Erythroblast (primary cell): ENCODE measurements at places on chromosomes 7 and 10.
A peak's percentile ranks its signal among the peaks of the same experiment; 100 is the strongest.

DNA sequence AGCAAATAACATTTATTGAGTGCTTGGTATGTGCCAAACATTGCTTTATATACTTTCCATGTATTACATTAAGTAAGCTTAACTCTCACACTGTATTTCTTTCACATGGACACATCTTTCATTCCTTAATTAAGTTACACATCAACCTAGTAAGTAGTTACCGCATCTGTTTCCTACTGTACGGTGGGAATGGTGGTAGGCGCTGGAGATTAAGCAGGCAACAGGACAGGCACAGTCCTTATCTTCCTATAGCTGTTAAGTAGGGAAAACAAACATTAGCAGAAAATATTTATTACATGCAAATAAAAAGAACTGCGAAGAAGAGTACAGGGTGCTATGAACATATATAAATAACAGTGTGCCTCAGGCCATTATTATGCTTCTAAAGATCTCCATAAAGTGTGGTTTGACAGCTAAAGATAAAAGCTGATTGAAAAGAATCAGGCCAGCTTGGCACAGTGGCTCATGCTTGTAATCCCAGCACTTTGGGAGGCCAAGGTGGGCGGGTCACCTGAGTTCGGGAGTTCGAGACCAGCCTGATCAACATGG is 105.0 kb downstream of the SUGCT start:
- DNase-seq, result no peak

DNA sequence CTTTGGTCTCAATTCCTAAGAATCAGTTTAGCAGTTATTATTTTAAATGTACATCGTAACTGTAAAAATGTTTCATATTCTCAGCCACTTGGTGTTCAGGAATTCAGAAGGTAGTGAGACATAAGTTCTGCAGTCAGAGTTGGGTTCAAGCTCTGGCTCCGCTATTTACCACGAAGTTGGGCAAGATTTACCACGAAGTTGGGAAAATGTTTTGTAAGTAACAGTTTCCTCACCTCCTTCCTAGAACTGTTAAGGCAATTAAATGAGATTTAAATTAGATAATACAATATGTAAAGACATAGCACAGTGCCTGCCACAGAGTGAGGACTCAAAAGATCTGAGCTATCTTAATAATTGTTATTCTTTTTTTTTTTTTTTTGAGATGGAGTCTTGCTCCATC is 16.3 kb upstream of the ABLIM1 start:
- no peak for DNase-seq

GRCh38 chr10:70588255-70588654 is 14.3 kb downstream of the PRF1 start:
- no peak for DNase-seq

GRCh38 chr7:98464558-98464940 is 63.7 kb upstream of the BAIAP2L1 start:
- no peak for DNase-seq

DNA sequence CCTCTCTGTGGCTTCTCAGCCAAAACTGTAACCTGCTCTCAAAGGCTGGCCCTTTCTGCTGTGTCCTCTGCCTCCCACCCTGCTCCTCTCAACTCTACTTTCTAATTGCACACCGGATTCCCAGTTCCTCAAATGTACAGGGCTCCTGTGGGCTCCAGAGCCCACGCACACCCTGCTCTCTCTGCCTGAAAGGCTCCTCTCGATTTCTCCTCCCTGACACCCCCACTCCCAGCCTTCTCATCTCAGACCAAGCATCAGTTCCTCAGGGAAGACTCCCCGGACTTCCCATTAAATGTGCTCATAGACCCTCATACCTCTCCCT is 111.7 kb upstream of the STEAP1B start:
- no peak for DNase-seq

GRCh38 chr10:70549962-70550458 is 52.5 kb downstream of the PRF1 start:
- DNase-seq, result peak; percentile 76

DNA sequence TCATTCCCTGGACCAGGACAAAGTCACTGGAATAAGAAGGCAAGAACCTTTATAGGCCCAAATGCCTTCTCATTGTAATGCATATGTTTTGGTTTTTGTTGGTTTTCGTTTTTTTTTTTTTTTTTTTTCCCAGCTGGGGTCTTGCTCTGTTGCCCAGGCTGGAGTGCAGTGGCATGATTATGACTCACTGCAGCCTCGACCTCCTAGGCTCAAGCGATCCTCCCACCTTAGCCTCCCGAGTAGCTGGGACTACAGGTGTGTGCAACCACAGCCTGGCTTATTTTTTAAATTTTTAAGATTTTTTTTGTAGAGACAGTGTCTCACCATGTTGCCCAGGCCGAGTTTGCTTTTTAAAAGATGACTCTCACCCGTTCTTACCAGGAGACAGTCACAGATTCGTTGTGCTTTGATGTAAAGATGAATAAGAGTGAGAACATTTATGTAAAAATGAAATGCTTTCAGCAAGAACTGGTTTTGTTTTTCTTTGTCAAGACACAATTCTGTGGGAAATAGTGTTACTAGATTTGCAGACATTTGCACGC is 7.6 kb downstream of the IQCE start:
- no peak for DNase-seq

GRCh38 chr7:10918093-10918590 is 55.5 kb upstream of the PHF14 start:
- no peak for DNase-seq

- DNase-seq, result no peak
These were observed 15.0 kb upstream of the CXCL12 start for GRCh38 chr10:44399659-44400451.

DNA sequence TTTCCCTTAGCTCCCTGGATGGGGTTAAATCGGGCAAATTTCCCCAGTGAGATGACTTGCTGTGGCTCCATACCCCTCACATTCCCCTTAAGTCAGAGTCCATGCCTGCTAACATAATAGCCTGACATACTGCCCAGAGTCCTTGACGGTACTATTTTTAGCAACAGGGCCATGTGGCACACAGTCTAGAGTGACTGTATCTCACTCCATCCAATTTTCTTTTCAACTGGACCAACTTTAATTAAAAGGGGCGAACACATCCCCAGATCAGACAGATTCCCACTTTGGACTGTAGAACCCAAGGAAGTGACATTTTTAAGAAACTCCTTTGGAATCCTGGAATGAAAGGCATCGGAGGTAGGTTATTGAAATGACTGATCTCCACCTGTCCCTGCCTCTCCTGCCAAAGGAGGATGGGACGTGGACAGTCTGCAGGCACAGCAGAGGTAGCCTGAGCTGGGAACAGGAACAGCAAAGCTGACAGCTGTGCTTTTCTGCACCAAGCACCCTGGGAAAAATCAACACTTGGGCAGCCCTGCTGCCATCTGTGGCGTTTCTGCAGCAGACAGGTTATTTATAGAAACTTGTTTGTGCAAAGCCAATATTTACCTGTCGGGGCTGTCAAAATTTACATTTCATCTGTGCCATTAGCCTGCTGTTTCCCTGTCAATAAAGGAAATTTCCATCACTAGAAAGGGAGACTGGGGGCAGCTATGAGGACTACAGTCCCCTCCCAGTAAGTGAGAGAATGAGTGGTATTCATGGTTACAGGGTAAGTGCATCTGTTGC is 221.5 kb upstream of the AOAH start:
- no peak for DNase-seq

- no peak for DNase-seq
These were observed 60.9 kb upstream of the RAPGEF5 start for GRCh38 chr7:22417841-22418240.

GRCh38 chr10:50224330-50224952 is 26.9 kb downstream of the ASAH2 start:
- DNase-seq, result peak; percentile 77

DNA sequence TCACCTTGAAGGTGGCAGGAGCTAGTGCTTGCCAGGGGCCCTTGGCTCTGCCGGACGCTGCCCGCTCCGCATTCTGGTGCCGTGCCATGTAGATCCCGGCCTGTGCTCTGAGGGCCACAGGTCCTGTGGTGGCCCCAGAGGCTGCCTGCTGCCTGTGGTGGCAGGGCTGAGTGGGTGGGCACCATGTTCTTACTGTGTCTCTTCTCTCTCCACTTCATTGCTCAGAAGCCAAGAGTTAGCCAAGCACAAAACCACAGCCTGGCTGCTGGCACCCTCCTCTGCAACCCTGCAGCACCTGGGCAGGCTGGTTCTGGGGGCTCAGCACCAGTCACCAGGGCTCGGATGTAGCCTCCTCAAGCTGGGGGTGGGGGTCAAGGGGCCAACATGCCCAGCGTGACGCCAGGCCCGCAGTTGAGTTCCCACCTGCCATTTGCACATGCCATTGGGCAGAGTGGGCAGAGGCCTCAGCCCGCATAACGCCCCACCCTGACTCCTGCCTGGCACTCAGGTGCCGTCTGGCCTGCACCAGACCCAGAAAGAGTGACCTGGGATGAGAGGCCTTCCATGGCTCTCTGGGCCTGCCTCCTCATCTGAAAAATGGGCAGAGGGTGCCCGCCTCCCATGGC is 16.3 kb downstream of the ZMIZ1 start:
- no peak for DNase-seq

DNA sequence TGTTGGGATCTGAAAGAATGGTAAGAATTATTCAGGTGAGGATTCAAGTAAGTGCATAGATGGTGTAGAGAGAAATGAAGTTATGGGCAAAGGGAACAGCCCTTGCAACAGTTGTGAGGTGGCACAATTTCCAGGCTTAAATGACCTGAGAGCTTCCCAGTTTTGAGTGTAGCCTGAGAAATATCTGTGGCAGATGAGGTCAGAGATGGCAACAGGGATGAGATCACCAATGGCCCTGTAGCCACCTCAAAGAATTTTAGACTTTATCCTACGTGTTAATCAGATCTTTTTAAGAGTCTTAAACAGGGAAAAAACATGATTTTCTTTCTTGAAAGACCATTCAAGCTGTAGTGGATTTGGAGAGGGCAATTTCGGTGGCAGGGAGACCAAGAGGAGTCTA is 1.9 kb upstream of the NRF1 start:
- no peak for DNase-seq

GRCh38 chr10:11555556-11555955 is 55.9 kb downstream of the USP6NL start:
- DNase-seq, result no peak

- DNase-seq, result no peak
These were observed 10.2 kb upstream of the TMEM248 start for GRCh38 chr7:66910789-66911188.

DNA sequence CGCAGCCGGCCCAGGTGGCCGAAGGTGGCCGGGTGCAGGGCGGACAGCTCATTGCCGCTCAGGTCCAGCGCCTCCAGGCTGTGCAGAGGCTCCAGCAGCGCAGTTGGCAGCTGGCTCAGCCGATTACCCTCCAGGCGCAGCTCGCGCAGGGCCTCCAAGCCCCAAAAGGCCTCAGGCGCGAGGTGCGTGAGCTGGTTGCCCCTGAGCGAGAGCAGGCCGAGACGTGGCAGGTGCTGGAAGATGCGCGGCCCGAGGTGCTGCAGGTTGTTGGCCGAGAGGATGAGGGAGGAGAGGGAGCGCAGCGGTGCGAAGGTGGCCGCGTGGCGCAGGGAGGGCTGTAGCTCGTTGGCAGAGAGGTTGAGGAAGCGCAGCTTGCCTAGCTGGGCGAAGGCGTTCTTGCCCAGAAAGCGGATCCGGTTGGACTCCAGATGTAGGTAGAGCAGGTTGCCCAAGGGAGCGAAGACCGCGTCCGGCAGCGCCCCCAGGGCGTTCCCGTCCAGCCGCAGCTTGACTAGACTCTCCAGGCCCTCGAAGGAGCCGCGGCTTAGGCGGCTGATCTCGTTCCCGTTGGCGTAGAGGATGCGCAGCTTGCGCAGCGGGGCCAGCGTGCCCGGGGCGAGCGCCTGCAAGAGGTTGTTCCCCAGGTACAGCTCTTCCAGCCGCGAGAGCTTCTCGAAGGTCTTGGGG is 923 bp downstream of the TRIL start:
- DNase-seq, result peak; percentile 54
